ENCODE measurements at places on chromosomes 1 and 21.

GRCh38 chr1:153372571-153372970 lies 2.9 kb downstream of the S100A12 start:
- DNase-seq = no peak

DNA sequence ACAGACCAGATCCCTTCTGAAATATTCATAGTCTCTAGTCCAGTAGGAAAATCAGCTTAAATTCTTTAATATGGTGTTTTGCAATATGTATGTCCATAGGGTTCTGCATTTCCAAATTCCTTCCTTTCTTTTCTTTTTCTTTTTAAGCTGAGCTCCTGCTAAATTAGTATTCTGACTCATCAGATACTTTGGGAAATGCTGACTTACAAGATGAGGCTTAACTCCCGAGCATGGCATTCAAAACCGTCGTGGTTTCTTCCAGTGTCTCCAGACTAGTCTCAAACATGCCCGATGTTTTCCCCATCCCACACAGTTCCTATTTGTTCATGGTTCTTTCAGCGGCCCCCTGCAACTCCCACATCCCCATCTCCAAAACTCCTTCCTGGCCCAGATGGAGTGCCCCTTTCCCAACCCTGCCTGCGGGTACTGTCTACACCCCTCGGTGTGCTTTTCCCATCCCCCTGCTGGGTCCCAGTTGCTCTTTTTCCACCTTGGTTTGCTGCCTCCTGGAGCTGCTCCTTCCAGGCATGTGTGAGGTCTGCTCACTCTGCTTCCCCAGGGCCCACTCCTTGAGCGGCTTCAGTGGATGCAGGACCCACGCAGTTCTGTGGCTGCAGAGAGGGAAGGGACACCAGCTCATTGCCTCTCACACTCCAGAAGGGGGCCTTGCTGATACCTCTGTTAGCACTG lies 19.5 kb upstream of the ETV3 start:
- no peak for DNase-seq

DNA sequence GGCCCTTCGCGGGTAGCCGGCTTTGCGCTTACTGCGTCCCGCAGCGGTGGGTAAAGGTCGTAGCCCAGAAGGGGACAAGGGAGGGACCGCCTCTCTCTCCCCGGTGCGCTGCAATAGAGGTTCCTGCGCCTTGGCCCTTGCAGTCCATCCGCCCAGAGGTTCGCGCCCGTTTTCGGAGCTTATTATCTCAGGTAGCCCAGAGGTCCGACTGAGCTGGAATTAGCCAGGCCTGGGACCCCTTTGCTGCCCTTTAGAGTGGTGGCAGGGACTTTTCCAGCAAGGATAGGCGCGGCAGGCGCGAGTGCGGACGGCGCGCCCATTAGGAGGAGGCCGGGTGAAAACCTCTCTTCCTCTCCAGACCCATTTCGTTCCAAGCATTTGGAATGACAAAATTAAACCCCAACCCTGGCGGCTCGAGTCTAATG lies 5.0 kb downstream of the LHX4 start:
- no peak for DNase-seq

DNA sequence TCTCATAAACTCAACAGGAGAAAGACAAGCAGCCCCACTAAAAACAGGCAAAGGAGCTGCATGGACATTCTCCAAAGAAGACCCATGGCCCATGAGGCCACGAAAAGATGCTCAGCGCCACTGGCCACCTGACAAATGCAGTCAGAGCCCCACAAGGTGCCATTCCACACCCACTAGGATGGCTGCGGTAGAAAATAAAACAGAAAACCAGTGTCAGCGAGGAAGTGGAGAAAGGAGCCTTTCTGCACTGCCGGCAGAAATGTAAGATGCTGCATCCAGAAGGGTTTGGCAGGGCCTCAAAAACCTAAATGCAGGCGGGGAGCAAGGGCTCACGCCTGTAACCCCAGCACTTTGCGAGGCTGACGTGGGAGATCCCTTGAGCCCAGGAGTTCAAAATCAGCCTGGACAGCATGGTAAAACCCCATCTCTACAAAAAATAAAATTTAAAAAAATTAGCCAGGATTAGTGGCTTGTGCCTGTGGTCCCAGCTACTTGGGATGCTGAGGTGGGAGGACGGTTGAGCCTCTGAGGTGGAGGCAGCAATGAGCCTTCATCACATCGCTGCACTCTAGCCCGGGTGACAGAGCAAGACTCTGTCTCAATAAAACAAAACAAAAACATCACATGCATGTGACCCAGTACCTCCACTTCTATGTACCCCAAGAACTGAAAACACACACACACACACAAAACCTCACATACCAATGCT lies 4.2 kb downstream of the WNT9A start:
- DNase-seq = no peak

DNA sequence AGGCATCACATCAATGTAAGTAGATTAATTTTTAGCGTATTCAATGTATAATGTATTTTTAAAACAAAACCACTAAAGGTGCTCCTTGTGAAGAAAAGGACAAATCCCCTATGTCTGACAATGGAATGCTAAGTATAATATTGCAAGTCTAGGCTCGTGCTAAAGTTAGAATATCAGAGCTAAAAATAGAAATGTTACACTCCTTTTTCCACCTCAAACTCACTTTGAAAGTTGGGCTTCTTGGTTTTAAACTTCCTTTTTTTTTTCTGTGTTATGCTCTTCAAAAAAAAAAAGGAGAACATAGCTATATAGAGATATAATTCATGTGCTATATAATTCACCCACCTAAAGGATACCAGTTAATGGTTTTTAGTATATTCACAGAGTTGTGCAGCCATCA lies 3.6 kb upstream of the SERBP1 start:
- no peak for DNase-seq

- peak; percentile 83 for DNase-seq
Measured at GRCh38 chr1:32413507-32414185, 19.4 kb upstream of the BSDC1 start.

DNA sequence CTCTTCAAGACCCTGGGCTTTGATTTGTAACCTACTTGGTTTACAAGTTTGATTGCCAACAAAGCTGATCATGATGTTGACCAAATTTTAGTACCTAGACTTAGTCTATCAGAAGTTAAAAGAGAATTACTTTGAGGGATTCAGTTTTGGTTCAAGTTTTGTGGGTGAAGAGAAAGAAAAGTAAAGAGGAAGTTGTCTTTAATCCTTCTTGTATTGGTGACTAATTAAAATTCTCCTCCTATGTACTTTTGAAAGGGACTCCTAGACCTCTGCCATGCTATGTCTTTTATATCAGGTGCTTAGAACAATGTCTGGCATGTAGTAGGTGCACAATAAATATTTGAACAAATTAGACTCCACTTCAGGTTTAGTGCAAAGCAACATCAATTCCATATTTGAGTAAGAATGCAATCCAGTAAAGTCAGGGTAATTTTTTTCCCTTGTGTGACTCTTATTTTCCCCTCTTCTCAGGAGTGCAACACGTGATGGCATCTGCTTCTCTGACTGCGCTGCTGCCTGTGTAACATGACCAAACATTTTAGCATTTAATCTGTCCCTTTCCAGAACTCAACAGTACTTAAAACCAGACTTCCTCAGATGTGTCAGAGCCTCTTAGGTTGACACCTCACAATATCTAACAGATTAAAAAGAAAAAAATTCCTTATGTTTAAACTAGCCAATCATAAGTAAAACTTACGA lies 41.1 kb upstream of the KCNQ4 start:
- no peak for DNase-seq

- no peak for DNase-seq
Measured at GRCh38 chr1:240244968-240245628, 153.4 kb downstream of the FMN2 start.

GRCh38 chr1:36134505-36135329 lies 9.7 kb upstream of the COL8A2 start:
- no peak for DNase-seq

DNA sequence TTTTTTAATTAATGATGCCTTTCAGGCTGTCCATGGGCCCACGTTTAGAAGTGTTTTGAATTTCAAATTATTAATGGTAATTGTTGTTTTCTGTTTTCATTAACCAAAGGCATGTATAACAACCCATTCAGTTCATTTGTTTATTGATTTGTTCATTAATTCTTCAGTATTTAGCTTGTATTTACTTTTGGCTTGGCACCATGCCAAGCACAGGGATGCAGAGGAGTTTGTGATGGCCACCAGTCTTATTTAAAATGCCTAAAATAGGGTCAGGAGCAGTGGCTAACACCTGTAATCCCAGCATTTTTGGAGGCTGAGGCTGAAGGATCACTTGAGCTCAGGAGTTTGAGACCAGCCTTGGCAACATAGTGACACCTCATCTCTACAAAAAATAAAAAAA lies 75.3 kb downstream of the ROR1 start:
- no peak for DNase-seq

DNA sequence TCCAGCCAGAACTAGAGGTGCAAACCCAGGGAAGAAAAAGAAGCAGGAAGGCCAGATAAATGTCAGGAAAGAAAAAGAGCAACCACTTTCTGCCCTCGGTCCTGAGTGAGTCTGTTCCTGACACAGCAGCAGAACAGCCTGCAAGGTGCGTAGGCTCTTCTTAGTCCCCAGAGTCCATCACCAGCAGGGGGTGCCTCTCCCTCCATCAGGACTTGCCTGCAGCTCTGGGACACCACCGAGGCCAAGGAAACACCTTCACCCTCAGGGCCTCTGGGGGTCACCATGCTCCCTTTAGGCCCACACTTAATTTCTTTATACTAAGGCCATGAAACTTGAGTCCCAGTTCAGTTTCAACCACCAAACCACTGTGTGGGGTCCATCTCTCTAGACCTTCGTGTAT lies 43.7 kb upstream of the NFASC start:
- DNase-seq = no peak
